ENCODE measurements at places on chromosomes 1 and 21.

GRCh38 chr1:34865981-34866761 lies 6.6 kb upstream of the SMIM12 start:
- DNase-seq: peak; percentile 78

- no peak for DNase-seq
Measured at GRCh38 chr1:107557095-107557494, 407.9 kb downstream of the VAV3 start.

DNA sequence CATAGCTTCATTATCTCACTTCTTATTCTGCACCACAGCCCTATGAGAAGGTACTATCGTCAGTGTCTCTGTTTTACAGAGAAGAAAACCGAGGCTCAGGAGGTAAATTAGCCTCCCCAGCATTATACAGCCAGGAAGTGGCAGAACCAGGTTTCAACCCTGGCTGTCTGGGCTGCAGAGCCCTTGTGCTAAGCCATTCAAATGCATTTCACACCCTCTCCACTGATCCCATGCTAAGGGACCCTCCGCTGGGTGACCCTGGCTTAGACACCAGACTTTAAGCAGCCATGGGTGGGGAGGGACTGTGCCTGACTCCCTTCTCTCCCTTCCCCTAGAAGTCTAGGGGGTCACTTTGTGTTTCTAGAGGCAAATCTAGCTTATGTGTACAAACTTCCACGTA lies 87.5 kb downstream of the RRAGC start:
- no peak for DNase-seq

DNA sequence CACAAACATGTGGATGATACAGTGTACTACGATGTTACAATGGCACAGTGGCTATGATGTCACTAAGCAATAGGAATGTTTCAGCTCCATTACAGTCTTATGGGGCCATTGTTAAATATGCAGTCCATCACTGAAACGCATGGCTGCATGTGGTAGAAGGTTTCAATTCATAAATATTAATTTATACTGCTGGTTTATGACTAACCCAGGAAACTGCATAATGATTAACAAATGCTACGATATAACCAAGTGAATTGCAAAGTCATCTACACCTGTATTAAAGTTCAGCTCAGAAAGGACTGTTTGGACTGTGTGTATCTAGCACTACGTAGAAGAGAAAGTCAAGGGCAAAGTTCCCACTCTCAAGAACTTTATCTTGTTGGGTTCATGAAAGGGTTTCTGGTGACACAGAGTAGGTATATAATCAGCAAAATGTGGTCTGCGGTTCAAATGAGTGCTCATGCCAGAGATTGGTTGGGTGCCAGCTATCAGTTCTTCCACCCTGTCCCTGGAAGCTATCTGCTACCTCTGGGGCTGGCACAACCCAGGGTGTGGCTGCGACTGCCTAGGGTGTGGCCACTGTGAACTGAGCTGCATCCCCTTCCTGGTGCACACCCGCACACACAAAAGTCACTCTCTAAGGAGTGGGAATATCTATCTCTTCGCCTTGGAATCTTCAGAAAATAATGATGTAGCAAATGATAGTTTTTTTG lies 14.8 kb downstream of the MGST3 start:
- peak; percentile 87 for DNase-seq

- no peak for DNase-seq
Measured at GRCh38 chr21:44720170-44720569, 8.8 kb upstream of the TSPEAR start.

- DNase-seq: no peak
Measured at GRCh38 chr1:50163680-50164079, 55.0 kb downstream of the ELAVL4 start.

GRCh38 chr21:30684506-30684905 lies 34.1 kb downstream of the KRTAP21-3 start:
- DNase-seq: peak; percentile 4

GRCh38 chr1:212518188-212519054 lies 85.7 kb downstream of the NENF start:
- DNase-seq: peak; percentile 66

DNA sequence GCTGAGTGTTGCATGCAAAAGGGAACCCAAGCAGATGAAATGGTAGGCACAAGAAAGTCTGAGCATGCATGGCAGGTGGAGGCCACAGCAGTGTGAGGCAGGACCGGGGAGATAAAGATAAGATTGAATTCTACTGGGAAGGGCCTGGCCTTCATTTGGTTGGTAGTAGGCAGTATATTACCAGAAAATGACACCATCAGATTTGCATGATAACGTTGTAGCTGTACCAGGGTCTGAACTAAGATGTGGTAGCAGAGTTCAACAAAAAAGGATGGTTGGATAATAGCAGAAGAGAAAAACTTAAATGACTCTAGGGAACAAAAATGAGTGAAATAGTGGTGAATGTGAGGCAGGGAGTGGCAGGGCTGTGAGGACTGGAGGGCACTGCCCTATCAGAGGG lies 75.6 kb upstream of the DNAJC6 start:
- DNase-seq: no peak

GRCh38 chr1:78839704-78840277 lies 166.7 kb downstream of the ADGRL4 start:
- no peak for DNase-seq

DNA sequence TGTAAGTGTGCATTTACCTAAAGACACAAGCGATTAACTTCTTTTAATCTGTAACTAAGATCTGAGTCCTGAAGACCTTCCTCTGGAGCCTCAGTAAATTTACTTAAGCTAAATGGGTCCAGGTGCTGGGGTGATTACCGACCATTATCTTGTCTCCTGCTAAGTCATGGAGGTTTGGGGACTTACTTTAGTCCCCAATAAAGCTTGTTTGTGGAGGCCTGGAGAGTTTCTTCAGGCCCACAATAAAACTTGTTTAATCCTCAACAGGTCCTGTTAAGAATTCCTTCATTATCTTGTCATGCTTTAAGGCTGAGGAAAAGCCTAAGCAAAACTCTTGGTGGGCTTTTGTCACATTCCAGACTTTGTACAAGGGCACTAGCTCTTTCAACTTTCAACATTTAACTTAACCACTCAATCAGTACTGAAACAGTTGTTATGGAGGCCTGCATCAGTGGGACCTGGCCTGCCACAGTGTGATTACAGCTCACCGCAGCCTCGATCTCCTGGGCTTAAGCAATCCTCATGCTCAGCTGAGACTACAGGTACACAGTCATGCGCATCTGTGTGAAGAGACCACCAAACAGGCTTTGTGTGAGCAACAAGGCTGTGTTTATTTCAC lies 84.0 kb downstream of the FMO4 start:
- DNase-seq: no peak

DNA sequence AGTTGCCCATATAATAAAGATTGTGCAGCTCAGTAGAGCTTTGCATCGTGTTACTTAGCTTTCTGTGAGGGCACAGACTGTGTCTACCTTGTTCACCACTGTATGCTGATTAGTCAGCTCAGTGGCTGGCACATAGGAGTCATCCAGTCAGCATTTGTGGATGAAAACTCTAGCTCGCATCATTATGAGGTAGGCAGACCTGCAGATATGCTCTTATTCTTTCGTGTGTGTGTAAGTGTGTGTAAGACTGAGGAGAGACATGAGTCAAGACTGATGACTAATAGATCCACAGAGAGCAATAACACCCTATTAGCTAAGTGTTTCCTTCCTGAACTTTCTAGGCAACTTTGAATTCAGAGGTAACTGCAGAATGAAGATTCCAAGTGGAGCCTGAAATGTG lies 17.1 kb downstream of the TTF2 start:
- DNase-seq: peak; percentile 14

DNA sequence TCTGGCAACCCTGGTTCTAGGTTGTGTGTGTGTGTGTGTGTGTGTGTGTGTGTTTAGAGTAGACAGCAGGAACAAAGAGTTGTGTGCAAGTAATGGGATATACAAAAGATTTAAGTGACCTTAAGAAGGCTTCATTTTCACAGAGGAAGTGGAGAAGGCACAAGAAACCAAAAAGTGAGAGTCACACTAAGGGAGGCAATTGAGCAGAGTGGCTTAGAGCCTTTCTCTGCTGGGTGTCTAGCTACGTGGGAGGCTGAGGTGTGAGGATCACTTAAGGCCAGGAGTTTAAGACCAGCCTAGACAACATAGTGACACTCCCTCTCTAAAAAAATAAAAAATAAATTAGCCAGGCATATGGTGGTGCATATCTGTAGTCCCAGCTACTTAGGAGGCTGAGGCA lies 44.4 kb upstream of the HAO2 start:
- no peak for DNase-seq

GRCh38 chr1:215287362-215287761 lies 204.8 kb downstream of the KCNK2 start:
- no peak for DNase-seq

GRCh38 chr1:51719146-51719545 lies 102.3 kb downstream of the OSBPL9 start:
- no peak for DNase-seq

DNA sequence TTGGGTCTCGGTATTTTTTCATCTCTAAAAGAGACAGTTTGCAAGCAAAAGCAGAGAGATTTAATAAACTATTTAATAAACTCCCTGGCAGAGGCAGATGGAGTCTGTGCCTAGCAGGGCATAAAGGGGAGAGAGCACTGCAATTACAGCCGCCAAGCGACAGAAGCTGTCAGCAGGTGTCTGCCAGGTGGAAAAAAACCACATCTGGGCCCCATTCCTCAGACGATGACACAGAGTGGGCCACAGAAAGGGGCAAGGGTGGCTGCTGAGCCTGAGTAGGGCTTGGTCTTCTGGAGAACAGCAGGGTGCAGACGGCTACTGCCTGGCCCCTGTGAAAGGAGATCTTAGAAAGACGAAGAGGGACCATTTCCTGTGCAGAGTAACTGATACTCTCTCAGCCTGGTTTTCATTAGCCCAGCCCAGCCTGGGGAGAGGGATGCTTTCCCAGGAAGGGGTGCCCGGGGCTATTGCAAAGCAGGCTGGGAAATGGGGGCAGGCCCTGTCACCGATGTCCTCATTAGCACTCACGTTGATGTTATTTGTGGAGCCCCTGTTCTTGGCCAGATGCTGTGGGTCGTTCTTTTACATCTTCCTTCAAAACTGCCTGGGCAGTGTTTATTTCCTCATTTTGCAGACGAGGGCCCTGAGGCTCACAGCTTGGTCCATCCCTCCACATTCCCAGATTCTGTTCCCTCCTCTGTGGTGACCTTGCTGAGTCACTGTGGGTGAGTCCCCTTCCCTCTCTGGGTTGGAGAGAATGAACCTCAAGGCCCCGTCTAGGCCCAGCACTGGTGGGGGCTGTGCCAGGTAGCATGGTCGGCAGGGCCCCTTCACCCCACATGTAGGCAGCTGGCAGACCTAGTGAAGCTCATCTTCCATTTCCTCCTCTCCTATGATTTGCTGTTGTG lies 472.7 kb downstream of the PTPRU start:
- peak; percentile 31 for DNase-seq

GRCh38 chr1:227666286-227666685 lies 68.8 kb downstream of the JMJD4 start:
- DNase-seq: no peak

- DNase-seq: no peak
Measured at GRCh38 chr1:90723590-90724108, 6.5 kb upstream of the BARHL2 start.

GRCh38 chr1:100350787-100351094 lies 1.6 kb upstream of the CDC14A start:
- no peak for DNase-seq

- no peak for DNase-seq
Measured at GRCh38 chr1:240492832-240493440, 119.0 kb downstream of the GREM2 start.

- DNase-seq: peak; percentile 57
Measured at GRCh38 chr1:39105841-39106765, 80.0 kb downstream of the NDUFS5 start.

DNA sequence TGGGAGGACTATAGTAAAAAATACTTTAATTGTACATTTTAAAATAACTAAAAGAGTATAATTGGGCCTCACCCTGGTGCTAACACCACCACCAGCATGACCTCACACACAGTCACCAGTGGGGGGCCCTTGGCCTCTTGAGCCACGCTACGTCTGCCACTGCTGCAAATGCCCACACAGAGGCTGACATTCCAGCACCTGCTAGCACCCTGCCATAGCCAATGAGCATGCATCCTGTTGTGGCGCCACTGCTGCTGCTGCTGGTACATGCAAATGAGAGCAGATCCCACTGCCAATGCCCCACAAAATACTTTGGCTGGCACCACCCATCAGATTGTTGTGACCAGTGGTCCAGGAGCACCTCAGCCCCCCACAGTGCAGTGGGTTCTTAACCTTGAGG lies 31.5 kb upstream of the TNR start:
- DNase-seq: peak; percentile 7

GRCh38 chr1:58983162-58983561 lies 199.3 kb upstream of the JUN start:
- DNase-seq: no peak

GRCh38 chr1:88175120-88175630 lies 508.9 kb upstream of the PKN2 start:
- DNase-seq: no peak

DNA sequence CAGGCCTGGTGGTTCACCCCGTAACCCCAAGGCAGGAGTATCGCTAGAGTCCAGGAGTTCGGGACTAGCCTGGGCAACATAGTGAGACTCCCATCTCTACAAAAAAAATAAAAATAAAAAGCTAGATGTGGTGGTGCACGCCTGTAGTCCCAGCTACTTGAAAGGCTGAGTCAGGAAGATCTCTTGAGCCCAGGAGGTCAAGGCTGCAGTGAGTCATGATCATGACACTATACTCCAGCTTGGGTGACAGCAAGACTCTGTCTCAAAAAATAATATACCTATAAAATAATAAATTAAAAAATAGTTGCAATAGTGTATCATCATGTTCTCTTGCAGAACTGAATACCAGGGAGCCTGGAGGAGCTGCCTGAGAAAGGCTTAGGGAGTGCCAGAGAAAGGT lies 19.9 kb upstream of the TMEM39B start:
- DNase-seq: no peak

GRCh38 chr21:32515874-32516273 lies 69.4 kb downstream of the TCP10L start:
- DNase-seq: no peak

DNA sequence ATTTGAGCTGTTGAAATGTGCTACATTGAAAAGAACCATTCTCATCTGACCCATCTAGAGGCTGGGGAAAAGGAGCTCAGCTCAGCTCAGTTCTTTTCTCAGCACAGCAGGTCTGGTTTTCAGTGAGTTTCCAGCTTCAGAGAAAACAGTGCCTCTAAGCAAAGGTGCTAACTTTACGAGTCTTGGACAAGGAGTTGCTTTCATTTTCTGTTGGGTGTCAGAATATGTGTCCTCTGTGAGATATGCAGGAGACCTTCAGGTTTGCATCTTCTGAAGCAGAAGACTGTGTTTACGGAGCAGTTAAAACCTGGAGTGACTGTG lies 321.3 kb upstream of the USP24 start:
- DNase-seq: no peak

Measured in SW480 (cell line).